T1000 (cell line): ENCODE measurements at places on chromosomes 7 and 10.

DNA sequence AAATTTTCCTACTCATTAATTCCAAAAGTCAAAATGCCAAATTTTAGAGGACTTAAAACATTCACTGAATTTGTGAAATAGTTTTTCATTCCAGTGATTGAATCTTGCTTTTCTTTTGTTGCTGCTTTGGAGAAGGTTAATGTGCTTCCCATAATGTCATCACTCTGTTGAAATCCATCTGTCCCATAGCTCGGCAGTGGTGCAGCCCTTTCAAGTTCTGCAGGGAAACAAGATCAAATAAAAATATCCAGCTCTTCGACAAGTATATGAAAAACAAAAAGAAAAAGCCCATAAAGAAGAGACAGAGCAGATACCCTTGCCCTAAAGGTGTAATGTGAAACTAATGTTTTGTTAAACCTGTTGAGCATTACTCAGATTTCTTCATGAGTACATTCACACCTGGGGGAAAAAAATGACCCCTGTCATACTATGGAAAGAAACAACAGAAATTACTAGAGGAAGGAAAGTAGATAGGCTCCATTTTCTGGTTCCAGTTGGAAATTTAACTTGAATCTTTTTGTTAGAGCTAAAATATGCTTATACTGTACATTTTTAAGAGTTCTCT is 35.1 kb downstream of the AGR3 start:
- no peak for DNase-seq

DNA sequence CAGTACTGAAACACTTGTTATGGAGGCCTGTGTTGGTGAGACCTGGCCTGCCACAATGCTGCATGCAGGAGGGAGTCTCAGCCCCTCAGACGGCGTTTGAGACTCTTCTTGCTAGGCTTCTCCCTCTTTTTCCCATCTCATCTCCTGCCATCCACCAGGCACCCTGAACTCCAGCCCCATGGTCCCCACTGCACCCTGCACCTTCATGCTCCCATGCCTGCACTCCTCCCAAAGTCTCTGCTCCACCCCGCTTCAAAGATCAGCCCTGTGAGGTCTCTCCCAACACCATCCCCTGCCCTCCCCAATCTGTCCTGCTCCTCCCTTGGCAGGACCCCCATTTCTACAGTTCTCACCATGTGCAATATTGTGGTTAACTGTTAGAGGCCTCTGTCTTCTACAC is 61.7 kb downstream of the VOPP1 start:
- DNase-seq, result no peak

GRCh38 chr7:28550580-28551186 is 138.4 kb downstream of the CREB5 start:
- DNase-seq, result no peak

- DNase-seq, result no peak
These were observed 17.1 kb downstream of the GRID1 start for GRCh38 chr10:86349474-86349873.

GRCh38 chr10:102240467-102241031 is 763 bp downstream of the PITX3 start:
- DNase-seq, result no peak

DNA sequence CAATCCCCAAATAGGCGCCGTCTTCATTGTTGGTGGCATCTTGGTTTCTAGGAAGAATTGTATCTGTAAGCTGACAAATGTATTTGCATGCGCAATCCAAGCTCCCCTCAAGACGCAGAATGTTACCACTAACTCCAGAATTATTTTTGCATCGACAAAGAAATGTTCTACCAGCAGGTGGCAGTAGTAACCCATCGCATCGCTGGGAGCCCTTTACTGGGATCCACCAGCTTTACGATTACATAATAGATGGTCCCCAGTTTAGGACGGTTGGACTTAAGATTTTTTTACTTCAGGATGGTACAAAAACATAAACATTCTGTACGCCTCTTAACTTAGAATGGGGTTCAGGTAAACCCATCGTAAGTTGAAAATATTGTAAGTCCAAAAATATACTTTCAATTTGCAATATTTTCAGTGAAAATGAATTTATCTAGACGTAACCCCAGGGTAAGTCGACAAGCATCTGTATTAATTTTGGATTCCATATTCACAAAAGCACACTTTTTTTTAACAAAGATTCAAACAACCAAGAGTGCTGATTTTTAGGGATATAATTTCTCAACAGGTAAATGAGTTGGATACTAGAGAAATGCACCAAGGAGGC is 114.0 kb upstream of the COBL start:
- peak; percentile 24 for DNase-seq

DNA sequence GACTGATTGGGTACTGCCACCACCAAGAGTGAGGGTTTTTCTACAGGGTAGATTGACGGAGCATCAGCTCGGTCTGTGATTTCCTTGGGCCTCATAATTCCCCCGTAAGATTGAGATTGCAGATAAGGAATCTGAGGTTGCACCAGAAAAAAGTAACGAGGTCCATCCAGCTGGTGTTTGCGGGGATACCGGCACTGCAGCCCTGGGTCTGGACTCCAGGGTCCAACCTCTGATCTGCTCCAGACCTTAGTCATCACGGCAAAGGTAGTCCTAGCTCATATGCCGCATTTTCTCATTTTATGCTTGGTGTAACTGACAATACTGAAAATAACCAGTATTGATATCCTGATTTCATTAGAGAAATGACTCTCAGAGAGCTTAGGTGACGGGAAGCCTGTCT is 3.9 kb downstream of the CARD11 start:
- no peak for DNase-seq

DNA sequence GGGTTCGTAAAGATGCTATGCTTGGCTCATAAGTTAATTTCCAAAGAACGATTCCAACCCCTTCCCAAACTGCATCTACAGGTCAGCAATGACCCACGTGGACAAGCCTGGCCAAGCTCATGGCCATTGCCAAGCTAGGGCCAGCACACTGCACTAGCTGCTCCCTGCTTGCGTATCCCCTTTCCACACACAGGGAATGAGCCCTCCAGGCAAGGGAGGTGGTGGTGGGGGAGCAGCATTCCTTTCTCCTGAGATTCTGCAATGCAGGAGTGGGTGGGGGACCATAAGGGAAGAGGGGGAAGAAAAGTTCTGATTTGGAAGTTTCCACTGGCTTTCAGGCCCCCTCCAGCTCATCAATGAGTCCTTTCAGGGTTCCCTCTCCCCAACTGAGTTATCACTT is 56.0 kb downstream of the SH3PXD2A start:
- no peak for DNase-seq

GRCh38 chr7:75914169-75914654 is 743 bp upstream of the POR start:
- DNase-seq, result no peak

DNA sequence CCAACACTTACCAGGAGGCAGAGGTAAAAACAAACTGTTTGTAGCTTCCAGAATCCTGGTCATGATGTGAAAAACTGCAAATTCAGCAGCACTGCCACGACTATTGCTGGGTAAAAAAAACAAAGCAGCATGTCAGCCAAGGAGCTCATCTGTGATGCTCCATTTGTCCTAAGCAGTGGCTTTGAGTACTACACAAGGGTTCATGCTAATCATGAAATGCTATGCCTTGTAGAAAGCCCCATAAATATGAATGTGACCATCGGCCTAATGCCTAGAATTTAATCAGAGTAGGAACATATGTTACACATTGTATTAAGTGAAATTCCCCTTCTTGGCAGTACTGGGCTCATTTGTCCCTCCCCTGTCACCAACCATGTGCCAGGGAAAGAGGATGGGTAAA is 95.4 kb downstream of the GSAP start:
- DNase-seq, result no peak

GRCh38 chr10:68471063-68471585 is 649 bp downstream of the DNA2 start:
- DNase-seq, result peak; percentile 34

GRCh38 chr7:132697003-132697402 is 120.7 kb upstream of the PLXNA4 start:
- no peak for DNase-seq

DNA sequence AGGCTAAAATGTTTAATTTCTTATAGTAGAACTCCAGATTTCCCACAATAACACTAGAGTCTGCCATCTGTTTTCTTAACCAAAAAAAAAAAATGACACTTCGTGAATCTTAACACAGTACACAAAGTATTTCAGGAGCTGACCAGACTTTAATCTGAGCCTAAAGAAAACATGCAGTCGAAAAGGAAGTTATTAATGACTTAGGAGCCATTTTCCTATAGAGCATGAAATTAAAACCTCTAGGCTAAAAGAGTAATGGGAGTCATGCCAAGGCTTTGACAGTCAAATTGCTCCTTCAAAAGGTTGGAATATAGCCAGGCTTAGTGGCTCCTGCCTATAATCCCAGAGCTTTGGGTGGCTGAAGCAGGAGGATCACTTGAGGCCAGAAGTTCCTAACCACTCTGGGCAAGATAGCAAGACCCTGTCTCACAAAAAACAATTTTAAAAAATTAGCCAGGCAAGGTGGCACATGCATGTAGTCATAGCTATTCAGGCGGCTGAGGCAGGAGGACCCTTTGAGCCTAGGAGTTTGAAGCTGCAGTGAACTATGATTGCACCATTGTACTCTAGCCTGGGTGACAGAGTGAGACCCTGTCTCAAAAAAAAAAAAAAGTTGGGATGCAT is 13.6 kb downstream of the MICU1 start:
- DNase-seq, result no peak

GRCh38 chr7:26180792-26181198 is 19.8 kb downstream of the HNRNPA2B1 start:
- no peak for DNase-seq

DNA sequence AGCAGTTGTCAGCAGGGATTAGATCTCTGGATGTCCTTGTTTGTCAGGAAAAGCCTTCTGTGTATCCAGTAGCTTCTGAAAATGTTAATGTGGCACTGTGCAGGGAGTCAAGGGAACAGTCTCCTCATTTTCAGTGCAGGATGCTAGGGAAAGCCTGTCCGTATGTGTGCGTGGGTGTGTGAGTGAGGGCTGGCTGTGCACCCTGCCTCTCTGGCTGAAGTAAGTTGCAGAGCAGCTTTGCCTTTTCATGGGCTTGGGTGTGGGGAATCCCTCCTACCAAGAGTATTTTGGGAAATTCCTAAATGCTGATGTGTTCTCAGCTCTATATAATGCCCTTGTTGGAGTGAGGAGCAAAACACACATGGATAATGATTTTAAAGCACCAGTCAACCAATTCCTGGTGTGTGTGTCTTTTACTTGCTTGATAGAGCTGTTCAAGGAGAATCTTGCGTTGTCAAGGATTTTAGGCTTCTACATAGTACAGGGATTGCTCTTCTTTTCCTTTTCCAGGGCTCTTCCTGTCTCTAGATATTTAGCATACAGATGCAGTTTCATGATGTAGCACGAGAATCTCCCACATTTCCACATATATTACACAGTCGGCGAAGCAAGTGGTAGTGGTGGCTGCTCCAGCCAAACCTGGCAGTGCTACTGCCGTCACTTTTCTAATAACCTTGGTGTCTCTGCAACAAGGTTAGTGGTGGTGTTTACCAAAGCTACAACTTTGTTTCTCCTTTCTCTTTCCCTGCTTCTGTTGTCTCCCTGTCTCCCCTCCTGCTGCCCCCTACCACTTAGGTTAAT is 92.8 kb downstream of the MCU start:
- DNase-seq, result no peak

GRCh38 chr10:9860045-9860444 is 1157.6 kb upstream of the CELF2 start:
- no peak for DNase-seq

GRCh38 chr10:112793202-112793921 is 156.7 kb upstream of the TCF7L2 start:
- no peak for DNase-seq

DNA sequence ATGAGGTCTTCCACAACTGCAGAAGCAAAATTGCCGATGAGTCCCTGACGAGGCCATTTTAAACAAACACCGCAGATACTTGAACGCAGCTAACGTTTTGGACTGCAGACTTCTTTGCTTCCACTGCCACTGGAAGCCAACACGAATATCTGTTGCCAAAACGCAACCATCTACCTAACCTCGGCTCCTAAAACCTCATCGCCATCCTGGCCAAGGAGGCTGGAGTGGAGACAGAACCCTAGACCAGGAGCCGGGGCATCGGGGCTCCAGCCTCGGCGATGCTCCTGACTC is 493 bp downstream of the WDR91 start:
- DNase-seq, result no peak

GRCh38 chr10:7657552-7657951 is 9.2 kb downstream of the ITIH5 start:
- DNase-seq, result no peak

- no peak for DNase-seq
These were observed 527.3 kb upstream of the GHITM start for GRCh38 chr10:83612050-83612449.

GRCh38 chr7:50537417-50537816 is 27.8 kb downstream of the DDC start:
- DNase-seq, result no peak
